ENCODE measurements at places on chromosomes 5 and 9.

DNA sequence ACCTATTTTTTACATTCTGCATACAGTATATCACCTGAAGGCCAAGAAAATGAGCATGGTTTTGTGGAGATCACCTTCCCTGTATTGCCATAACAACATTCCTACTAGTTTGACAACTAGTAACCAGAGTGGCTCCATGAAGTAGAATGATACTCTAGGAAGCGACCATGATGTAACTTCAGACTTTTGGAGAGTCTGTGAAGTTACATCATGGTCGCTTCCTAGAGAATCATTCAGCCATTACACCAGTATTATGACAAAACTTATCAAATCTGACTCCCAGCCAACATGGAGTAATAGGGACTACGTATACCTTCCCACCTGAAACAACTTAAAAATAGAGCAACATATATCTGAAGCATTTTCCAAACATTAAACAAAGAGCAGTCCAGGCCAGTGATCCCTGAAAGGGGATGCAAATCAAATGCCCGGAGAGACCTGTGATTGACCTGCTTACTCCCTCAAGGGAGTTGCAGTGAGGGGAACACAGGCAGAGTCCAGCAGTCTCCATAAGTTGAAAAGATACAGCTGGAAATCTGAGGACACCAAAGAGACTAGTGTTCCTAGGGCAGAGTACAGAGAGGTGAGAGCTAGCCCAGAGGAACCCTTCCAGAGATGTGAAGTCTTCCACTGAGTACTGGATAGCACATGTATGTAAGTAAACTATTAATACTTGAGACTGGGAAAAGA lies 7.8 kb downstream of the ECM2 start:
- DNase-seq, result no peak

- no peak for DNase-seq
These were observed 559.5 kb upstream of the SGCD start for GRCh38 chr5:155767470-155767869.

- no peak for DNase-seq
These were observed 102.0 kb upstream of the TSLP start for GRCh38 chr5:110969502-110969901.

- no peak for DNase-seq
These were observed 69.9 kb upstream of the SPTLC1 start for GRCh38 chr9:92185096-92185495.

- DNase-seq, result no peak
These were observed 41.0 kb upstream of the KDM4C start for GRCh38 chr9:6716766-6717165.

GRCh38 chr5:61775901-61776300 lies 443.8 kb downstream of the ZSWIM6 start:
- no peak for DNase-seq

DNA sequence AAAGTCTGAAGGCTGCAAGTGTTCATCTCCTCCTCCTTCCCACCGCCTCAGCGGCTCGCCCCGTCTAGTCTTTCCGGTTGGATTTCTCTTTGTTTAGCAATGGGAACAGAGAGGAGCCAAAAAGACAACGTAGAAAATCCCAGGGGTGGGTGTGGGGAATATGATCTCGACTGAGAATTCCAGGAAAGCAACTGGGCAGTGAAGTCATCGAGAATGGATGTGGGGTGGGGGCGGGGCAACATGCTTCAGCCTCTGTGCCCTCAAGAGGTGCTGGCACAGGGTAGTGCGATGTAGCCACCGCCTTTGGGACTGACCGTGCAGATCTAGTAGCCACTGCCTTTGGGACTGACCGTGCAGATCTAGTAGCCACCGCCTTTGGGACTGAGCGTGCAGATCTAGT lies 12.9 kb downstream of the MSX2 start:
- DNase-seq, result no peak

GRCh38 chr9:124873664-124874063 lies 11.7 kb downstream of the ARPC5L start:
- no peak for DNase-seq

GRCh38 chr5:10910261-10910660 lies 149.2 kb upstream of the DAP start:
- DNase-seq, result no peak

DNA sequence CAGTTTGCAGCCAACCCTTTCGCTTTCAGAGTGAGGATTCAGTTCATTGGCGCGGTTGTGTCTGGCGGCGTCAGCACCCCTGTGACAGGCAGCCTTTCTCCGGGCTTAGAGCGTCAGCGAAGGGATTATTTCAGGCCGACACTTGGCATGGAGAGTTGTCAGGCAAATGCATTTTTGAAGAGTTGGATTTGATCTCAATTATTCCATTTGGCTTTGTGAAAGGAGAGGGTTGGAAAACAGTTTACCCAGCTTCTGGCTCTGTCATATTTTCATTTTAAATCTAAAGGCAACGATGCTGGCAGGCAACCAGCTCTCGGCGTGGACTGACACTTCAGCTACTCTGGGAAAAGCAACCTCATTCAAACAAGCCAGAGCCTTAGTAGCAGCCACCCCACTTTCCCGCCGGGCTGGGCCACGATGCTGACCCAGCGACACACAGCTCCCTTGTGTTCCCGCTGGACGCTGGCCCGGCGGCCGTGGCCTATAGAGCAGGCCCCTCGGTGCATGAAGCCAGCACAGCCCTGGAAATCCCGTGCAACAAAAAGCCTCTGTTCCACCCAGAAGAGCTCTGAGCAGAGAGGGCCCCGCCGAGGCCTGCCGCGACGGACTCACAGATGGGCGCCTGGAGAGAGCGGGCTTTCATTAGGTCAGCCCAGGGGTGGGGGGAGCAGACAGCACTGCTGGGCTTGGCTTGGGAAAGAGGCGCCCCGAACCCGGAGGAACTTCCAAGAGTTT lies 28.9 kb upstream of the LPCAT1 start:
- DNase-seq, result no peak

DNA sequence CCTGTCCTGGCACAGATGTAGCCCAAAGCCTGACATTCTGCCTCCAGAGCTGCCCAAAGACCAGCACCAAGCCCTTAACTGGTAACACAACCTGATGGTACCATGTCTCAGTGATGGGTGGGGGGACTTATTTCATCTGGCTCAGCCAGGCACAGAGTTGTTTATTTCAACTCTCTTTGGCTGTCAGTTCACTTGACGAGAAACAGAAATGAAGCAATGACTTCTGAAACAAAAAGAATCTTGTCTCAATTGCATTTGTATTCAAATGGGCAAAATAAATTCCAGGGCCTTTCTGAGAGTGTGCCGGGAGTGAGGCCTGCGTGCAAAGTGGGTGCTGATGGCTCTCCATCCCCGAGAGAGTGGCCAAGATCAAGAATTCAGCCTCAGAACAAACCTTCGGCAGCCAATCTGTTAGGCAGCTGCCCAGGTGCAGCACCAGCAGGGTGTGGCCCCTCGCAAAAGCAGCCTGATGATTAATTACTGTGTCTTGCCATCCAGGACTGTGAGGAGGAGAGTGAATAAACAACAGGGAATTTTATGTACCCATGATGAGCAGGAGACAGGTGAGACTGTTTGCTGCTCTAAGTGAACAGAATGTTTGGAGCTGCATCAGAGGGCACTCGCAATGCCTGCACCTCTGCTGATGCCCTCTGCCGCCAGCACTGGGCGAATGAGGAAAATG lies 238.0 kb downstream of the HSPA4 start:
- DNase-seq, result no peak

DNA sequence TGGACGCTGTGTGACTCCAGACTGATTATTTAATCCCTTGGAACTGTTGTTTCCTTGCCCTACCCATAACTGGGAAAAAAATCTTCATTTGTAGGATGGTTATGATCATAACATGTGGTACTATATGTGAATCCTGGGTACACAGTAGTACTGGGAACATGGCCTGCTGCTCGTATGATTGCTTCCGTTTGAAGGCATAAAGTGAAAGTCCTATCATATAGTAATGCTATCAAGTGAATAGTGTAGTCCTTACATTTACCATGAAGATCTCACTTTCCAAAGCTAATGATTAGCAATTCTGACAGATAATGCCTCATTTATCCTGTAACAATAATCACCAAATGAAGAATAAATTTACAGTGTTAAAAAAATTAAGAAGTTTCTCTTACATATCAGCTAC lies 53.2 kb downstream of the MEF2C start:
- DNase-seq, result no peak

GRCh38 chr9:112631313-112632070 lies 86.4 kb downstream of the INIP start:
- no peak for DNase-seq

DNA sequence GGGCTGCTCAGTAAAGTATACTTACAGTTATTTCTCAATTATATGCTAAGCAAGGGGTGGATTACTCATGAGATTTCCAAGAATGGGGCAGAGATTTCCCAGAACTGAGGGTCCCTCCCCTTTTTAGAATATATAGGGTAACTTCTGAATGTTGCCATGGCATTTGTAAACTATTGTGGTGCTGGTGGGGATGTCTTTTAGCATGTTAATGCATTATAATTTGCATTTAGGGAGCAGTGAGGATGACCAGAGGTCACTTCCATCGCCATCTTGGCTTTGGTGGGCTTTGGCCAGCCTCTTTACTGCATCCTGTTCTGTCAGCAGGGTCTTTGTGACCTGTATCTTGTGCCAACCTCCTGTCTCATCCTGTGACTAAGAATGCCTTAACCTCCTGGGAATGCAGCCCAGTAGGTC lies 35.5 kb downstream of the TTC1 start:
- no peak for DNase-seq

GRCh38 chr5:103094737-103095136 lies 25.2 kb downstream of the GIN1 start:
- no peak for DNase-seq

- no peak for DNase-seq
These were observed 419.7 kb downstream of the CHSY3 start for GRCh38 chr5:130323804-130324454.

DNA sequence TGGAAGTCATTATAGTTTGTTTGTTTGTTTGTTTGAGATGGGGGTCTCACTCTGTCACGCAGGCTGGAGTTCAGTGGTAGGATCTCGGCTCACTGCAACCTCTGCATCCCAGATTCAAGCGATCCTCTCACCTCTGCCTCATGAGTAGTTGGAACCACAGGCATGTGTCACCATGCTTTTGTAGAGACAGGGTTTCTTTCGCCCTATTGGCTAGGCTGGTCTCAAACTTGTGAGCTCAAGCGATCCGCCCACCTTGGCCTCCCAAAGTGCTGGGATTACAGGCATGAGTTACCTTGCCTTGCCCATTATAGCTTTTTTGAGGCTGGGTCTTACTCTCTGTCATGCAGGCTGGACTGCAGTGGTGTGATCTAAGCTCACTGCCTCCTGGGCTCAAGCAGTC lies 28.8 kb downstream of the NSD1 start:
- DNase-seq, result no peak

DNA sequence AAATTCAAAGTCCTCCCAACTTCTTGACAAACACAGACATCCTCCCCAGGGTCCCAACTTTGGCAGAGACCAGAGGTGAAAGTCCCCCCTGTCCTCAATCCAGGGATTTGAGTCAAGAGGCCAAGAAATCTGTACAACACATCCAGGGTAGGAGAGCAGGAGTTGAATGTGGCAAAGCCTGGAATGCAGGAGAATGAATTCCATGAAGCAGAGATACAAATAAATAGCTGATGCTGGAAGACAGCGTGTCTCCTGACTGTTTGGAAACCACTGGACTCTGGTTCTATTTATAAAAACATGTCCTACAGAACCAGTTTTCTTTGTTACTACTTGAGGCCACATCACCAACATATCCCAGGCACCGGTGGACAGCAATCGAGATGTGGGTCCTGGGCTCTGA lies 43.7 kb upstream of the SLIT3 start:
- DNase-seq, result no peak

DNA sequence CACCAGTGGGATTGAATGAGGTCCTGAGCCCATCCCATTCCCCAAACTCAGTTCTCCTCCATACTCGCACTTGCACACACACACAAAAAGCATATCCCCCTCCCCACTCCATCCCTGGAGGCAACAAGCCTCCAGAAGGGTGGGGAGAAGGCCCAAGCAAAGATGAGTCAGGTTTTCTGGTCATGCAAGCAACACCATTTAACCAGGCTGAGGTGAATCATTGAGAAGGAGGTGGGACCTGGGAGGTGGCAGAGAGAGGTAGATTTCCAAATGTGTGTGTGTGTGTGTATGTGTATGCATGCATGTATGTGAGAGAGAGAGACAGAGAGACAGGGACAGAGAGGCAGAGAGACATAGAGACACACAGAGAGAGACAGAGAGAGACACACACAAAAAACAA lies 185.2 kb upstream of the TRIM32 start:
- no peak for DNase-seq

GRCh38 chr5:115602591-115603125 lies 379 bp upstream of the TICAM2 start:
- no peak for DNase-seq

GRCh38 chr9:110192531-110193261 lies 15.3 kb downstream of the C9orf152 start:
- DNase-seq, result no peak

DNA sequence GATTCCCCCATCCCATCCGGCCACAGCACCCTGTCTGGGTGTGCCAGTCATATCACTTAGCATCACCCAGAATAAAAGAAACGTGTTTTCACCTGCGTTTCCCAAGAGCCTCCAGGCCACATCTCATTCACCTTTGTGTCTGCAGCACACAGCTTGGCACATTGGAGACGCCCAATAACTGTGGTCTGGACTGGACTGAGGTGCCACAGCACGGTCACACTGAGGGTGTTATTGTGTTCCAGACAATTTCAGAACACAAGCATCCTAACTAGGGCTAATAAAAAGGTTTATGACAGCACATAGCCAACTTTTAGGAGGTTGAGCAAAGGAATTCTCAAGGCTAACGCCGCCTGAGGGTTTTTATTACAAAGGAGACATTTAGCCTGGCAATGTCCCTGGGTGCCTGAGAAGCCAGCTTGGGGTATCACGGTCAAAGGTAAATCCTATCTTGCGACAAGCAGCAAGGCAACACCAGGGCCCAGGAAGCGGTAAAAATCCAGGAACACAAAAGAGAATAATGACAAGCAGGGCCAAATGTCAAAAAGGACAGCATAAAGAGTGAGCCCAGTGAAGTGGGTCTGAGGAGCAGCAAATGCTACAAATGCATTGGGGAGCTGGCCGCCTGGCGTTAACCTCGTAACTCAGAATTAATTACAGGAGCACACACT lies 3.4 kb downstream of the EPB41L4B start:
- no peak for DNase-seq

GRCh38 chr5:42952578-42952974 lies 87.5 kb downstream of the ANXA2R start:
- no peak for DNase-seq

GRCh38 chr9:135479469-135480052 lies at the start of gene PPP1R26:
Gene PPP1R26, plus strand, starts transcription at chr9:135479782. Its CDS starts 4,729 bp downstream, at chr9:135484511.
- DNase-seq, result no peak

GRCh38 chr5:39525271-39525670 lies 100.5 kb upstream of the DAB2 start:
- DNase-seq, result no peak

- no peak for DNase-seq
These were observed 17.7 kb upstream of the UBAC1 start for GRCh38 chr9:135978642-135979546.

All from thoracic aorta (tissue), 2 donors.